ENCODE measurements at places on chromosomes 6 and 20. TPM values are rescaled to one million over a fixed set of nuclear protein-coding genes. Genes with fewer than 3 reads are reported as not detected.

- DNase-seq = no peak
These were observed 134.1 kb upstream of the CITED2 start for GRCh38 chr6:139508576-139508975.

Gene TMEM151B
- not detected for total RNA-seq

DNA sequence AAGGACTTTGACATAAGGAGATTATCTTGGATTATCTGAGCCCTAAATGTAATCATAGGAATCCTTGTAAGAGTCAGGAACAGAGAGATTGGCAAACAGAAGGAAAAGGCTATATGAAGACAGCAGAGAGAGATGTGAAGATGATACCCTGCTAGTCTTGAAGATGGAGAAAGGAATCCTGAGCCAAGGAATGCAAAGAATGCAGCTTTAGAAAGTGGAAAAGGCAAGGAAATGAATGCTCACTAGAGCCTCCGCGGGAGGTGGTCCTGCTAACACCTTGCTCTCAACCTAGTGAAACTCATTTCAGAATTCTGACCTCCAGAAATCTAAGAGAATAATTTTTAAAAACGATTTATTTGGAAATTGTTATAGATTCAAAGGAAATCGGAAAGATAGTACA lies 117.1 kb downstream of the TBXT start:
- DNase-seq = no peak

GRCh38 chr6:42336431-42336830 lies 115.3 kb downstream of the TRERF1 start:
- DNase-seq = no peak

Data from bronchial epithelial cell (primary cell).